Breast epithelium (tissue), 4 donors: ENCODE measurements at places on chromosomes 3 and 15.

- H3K4me1 ChIP-seq: no peaks in the 10 kb centered on the region
- H3K27ac ChIP-seq: no peak overlapping the region
- no peaks in the 10 kb centered on the region for H3K36me3 ChIP-seq
- H3K4me3 ChIP-seq: no peak overlapping the region
- no peaks in the 10 kb centered on the region for H3K27me3 ChIP-seq
- DNase-seq: no peak
Measured at GRCh38 chr3:64108231-64108630, 84.9 kb upstream of the PSMD6 start.

- no peaks in the 10 kb centered on the region for H3K27me3 ChIP-seq
- no peaks in the 10 kb centered on the region for H3K36me3 ChIP-seq
- DNase-seq: peak; percentile 33
- H3K4me1 ChIP-seq: no peaks in the 10 kb centered on the region
Measured at GRCh38 chr3:43729707-43730414, 39.1 kb downstream of the ABHD5 start.

DNA sequence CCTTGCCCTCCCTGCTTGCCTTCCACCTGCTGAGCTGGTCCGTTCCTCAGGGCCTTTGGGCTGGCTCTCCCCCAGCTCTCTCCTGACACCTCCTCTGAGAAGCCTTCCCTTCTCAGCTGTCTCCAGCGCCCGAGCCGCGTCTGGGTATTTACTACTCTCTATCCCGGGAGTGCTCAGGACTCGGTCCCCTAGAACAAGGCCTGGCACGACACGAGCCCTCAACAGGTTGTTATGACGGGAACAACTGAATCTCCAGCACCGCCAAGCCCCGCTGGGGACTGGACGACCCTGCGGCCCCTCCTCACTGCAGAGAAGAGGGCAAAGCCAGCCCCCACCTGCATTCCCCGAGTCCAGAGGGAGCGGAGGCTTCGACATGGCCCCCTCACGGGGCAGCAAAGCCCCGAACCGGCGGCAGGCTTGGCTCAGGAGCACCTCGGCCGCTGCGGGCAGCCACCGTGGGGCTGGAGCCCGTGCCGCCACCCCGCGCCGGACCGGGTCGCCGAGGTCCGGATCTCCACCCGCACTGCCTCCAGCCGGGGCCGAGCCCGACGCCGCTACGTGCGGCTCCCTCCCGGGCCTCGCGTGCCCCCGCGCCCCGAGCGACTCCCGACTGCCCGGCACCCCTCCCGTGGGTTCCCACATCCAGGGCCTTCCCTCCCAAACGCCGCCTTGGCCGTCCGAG is 792 bp downstream of the TPRA1 start:
- H3K4me1 ChIP-seq: peaks cover 14% of the 10 kb centered on the region
- H3K36me3 ChIP-seq: no peaks in the 10 kb centered on the region
- H3K27ac ChIP-seq: peak overlapping the region; percentile 97
- peak overlapping the region; percentile 94 for H3K4me3 ChIP-seq

GRCh38 chr3:122067588-122068240 is 12.6 kb downstream of the CD86 start:
- H3K4me3 ChIP-seq: no peak overlapping the region
- H3K27me3 ChIP-seq: no peaks in the 10 kb centered on the region
- H3K36me3 ChIP-seq: no peaks in the 10 kb centered on the region
- no peak overlapping the region for H3K27ac ChIP-seq
- no peak for DNase-seq

DNA sequence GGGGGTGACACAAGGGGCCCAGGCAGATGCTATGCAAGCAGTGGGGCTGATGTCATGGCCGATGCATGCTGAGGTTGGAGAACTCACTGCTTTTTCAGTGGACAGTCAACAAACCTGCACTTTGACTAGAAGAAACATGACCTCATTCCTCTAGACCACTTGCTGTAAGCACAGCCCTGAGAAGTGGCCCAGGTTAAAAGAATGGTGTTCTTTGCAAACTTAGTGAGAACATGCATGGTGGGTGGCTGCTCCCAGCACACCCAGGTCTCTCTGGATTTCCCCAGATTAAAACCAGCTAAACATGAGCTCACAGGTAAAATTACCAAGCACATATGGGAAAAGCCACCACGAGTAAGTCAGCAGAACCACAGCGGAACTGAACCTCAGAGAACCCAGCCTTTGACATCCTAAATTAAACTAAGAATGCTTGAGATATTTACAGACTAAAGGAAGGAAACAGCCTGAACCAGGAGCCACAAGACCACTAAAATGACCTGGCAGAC is 15.5 kb downstream of the DLEC1 start:
- no peak for DNase-seq
- no peaks in the 10 kb centered on the region for H3K36me3 ChIP-seq
- no peak overlapping the region for H3K27ac ChIP-seq
- H3K4me1 ChIP-seq: no peaks in the 10 kb centered on the region

DNA sequence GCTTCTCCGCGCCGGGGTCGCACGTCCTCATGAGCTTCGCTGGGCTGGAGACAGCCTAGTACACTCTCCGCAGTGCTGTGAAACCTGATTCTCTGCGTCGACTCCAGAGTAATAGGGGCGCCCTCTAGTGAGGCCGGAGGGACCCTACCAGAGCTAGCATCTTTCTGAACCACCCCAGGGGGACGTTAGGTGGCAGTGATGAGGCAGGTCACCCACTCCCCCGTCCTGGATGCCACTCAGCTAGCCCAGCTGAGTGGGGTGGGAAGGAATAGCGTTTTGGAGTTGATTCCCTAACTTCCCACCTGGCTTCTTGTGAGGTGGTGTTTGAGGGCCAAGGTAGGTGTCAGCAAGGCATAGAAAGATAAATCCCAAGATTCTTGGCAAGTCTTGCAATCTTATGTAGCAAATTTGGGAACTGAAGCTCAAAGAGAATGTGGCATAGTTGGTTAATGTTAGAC is 4.0 kb downstream of the DUOXA2 start:
- H3K27ac ChIP-seq: no peak overlapping the region
- peak overlapping the region; percentile 42 for H3K4me3 ChIP-seq
- H3K36me3 ChIP-seq: no peaks in the 10 kb centered on the region

DNA sequence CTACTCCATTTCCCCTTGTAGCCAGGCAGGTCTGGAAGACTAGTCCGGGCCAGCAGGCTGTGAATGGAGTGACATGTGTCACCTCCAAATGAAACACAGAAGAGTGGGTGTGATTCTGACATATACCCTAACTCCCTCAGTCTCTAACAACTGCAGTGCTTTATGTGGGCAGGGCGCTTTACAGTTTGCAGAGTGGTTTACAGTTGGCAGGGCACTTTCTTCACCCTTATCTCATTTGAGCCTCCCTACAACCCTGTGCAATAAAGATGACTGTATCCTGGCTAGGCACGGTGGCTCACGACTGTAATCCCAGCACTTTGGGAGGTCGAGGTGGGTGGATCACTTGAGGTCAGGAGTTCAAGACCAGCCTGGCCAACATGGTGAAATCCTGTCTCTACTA is 176.3 kb downstream of the RAB11A start:
- H3K27me3 ChIP-seq: no peaks in the 10 kb centered on the region
- H3K4me1 ChIP-seq: no peaks in the 10 kb centered on the region
- no peaks in the 10 kb centered on the region for H3K36me3 ChIP-seq
- no peak overlapping the region for H3K27ac ChIP-seq

- DNase-seq: no peak
- no peak overlapping the region for H3K4me3 ChIP-seq
- H3K4me1 ChIP-seq: no peaks in the 10 kb centered on the region
- H3K27me3 ChIP-seq: no peaks in the 10 kb centered on the region
Measured at GRCh38 chr3:190512666-190513065, 1.2 kb upstream of the IL1RAP start.

- H3K27me3 ChIP-seq: no peaks in the 10 kb centered on the region
- no peaks in the 10 kb centered on the region for H3K36me3 ChIP-seq
- DNase-seq: no peak
- peak overlapping the region; percentile 99 for H3K27ac ChIP-seq
Measured at GRCh38 chr3:33438881-33439545, 1.2 kb downstream of the UBP1 start.

DNA sequence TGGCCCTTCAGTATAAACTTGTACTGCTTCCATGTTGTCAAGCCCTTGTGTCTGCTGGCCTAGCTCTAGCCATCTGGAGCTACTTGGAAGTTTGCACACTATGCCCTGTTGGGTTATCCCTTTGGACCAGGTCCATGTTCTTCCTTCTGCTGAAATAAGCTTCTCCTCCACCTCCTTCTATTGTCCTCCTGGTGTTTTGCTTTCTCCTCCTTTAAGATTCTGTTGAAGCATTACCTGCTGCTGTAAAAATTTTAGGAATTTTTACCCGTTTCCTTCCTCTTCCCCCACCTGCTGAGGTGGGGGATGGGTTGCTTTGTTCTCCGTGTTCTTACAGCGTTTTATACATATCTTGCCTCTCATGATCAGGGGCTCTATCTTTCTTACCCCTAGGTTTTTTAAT is 51.7 kb downstream of the SH3GL3 start:
- no peak for DNase-seq
- no peaks in the 10 kb centered on the region for H3K4me1 ChIP-seq
- H3K27me3 ChIP-seq: no peaks in the 10 kb centered on the region
- H3K36me3 ChIP-seq: no peaks in the 10 kb centered on the region
- no peak overlapping the region for H3K27ac ChIP-seq

GRCh38 chr15:66994927-66995656 is 70.3 kb upstream of the SMAD3 start:
- no peak overlapping the region for H3K27ac ChIP-seq
- no peaks in the 10 kb centered on the region for H3K27me3 ChIP-seq
- DNase-seq: no peak
- no peaks in the 10 kb centered on the region for H3K4me1 ChIP-seq
- no peak overlapping the region for H3K4me3 ChIP-seq
- H3K36me3 ChIP-seq: no peaks in the 10 kb centered on the region

DNA sequence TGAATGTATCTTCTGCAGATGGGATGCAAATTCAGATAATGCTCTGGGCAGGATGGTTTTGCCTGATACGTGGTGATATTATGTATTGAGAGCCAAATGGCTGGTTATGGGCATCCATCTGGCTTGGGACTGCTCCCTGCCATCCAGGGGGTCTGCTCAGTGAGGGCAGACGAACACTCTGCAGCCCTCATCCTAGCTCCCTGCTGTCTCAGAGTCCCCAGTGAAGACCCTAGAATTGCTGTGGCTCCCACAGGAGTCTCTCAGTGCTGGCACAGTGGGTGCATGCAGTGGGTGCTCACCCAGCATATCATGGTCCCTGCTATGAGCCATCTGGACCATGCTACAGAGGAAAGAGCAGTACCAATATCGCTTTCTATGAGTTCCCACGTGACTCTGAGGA is 10.3 kb downstream of the CX3CR1 start:
- H3K4me3 ChIP-seq: no peak overlapping the region
- no peaks in the 10 kb centered on the region for H3K36me3 ChIP-seq
- no peak overlapping the region for H3K27ac ChIP-seq
- no peaks in the 10 kb centered on the region for H3K4me1 ChIP-seq
- no peak for DNase-seq

GRCh38 chr3:50581459-50581842 is 12.1 kb downstream of the HEMK1 start:
- no peaks in the 10 kb centered on the region for H3K4me1 ChIP-seq
- no peaks in the 10 kb centered on the region for H3K36me3 ChIP-seq
- no peak overlapping the region for H3K27ac ChIP-seq
- no peak for DNase-seq
- no peak overlapping the region for H3K4me3 ChIP-seq
- no peaks in the 10 kb centered on the region for H3K27me3 ChIP-seq

- no peaks in the 10 kb centered on the region for H3K36me3 ChIP-seq
- no peaks in the 10 kb centered on the region for H3K4me1 ChIP-seq
- no peak for DNase-seq
Measured at GRCh38 chr3:112486811-112487505, 12.3 kb downstream of the BTLA start.

- no peaks in the 10 kb centered on the region for H3K27me3 ChIP-seq
- peak overlapping the region; percentile 9 for H3K27ac ChIP-seq
- DNase-seq: no peak
- H3K4me3 ChIP-seq: no peak overlapping the region
- no peaks in the 10 kb centered on the region for H3K4me1 ChIP-seq
Measured at GRCh38 chr3:152438181-152438580, 169.5 kb downstream of the MBNL1 start.

GRCh38 chr3:122331886-122332285 is 6.8 kb downstream of the CSTA start:
- H3K4me3 ChIP-seq: no peak overlapping the region
- H3K4me1 ChIP-seq: no peaks in the 10 kb centered on the region
- H3K27ac ChIP-seq: no peak overlapping the region

DNA sequence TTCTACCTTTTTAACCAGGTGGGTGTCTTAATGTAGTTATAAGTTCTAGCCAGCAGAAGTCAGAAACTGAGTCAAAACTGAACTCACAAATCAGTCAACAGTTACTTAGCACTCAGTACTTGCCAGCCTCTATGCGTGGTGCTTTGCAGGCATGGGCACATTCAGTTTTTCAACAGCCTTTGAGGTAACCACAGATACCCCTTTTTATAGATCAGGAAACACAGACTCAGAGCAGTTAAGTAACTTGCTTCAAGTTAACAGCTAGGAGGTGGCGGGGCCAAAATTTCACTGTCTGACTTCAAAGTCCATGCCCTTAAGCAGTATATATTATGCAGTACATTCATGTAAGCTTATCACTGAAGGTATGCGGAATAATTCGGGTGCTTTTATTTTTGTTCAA is 139.4 kb downstream of the FHIT start:
- H3K4me3 ChIP-seq: no peak overlapping the region
- H3K27me3 ChIP-seq: no peaks in the 10 kb centered on the region
- no peaks in the 10 kb centered on the region for H3K36me3 ChIP-seq

DNA sequence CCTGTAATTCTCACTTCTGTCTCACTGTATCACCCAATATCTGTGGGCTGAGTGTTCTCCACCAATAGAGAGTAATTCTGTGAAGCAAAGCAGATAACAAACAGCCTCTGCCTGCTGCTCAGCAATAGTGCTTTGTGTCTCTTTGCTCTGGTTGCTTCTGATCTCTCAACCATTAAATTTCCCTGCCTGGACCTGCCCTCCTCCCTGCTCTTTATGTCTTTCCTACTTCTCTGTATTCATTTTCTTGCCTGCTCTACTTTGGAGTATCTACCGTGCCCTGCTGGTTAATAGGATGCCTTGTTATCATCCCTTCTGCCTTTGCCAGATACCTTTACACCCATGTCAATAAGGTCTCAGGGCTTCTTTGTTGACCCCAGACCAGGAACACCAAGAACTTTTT is 102.9 kb upstream of the CGNL1 start:
- no peaks in the 10 kb centered on the region for H3K4me1 ChIP-seq
- H3K27ac ChIP-seq: no peak overlapping the region
- DNase-seq: no peak
- no peaks in the 10 kb centered on the region for H3K27me3 ChIP-seq

- no peaks in the 10 kb centered on the region for H3K27me3 ChIP-seq
- no peak for DNase-seq
- H3K36me3 ChIP-seq: no peaks in the 10 kb centered on the region
- peak overlapping the region; percentile 96 for H3K27ac ChIP-seq
- H3K4me3 ChIP-seq: no peak overlapping the region
- peaks cover 14% of the 10 kb centered on the region for H3K4me1 ChIP-seq
Measured at GRCh38 chr15:90004252-90004651, 3.1 kb downstream of the ZNF710 start.
